ENCODE measurements at places on chromosomes 13 and 19.

GRCh38 chr13:76865109-76865508 is 21.1 kb downstream of the KCTD12 start:
- no peak for DNase-seq

- DNase-seq, result no peak
These were observed 108.3 kb upstream of the FRY start for GRCh38 chr13:31923134-31923763.

DNA sequence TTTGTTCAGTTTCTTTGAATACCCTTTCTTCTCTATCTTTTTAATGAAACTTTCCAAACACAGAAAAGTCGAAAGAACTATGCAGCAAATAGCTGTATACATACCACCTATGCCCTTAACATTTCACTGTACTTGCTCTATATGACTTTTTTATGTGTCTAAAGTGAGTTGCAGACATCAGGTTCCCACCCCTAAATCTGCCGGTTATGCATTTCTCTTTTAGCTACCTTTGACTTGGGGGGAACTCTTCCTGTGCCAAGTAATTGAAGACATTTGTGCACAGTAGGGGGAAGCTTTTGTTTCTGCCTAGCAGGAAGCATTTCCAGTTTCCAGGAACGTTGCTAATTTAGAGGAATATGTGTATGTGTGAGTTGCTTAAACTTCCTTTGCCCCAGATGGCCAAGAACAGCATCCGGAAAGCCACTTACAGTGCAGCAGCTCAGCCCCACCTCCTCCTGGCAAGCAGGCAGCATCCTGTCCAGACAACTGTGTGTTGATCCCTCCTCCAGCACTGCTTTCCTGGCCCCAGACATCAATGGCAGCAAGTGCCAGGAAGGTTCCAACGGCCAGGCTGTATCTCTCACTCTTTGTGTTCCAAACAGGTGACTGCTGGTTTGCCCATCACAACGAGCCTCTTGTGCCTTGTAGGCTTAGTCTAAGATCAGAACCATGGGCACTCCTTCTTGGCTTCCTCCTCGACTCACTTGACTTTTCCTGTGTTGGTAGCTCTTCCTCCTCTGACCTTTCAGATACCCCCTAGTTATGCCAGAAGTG is 14.7 kb upstream of the GRAMD1A start:
- no peak for DNase-seq

GRCh38 chr19:33075519-33075918 is 5.5 kb upstream of the GPATCH1 start:
- DNase-seq, result no peak

GRCh38 chr13:96637039-96637438 is 357.2 kb downstream of the OXGR1 start:
- DNase-seq, result no peak

GRCh38 chr19:4089400-4089908 is 22.8 kb upstream of the ZBTB7A start:
- no peak for DNase-seq

- DNase-seq, result peak; percentile 86
These were observed 15.0 kb downstream of the CIC start for GRCh38 chr19:42284066-42284501.

- peak; percentile 4 for DNase-seq
These were observed 94.7 kb downstream of the MIPEP start for GRCh38 chr13:23794267-23795161.

DNA sequence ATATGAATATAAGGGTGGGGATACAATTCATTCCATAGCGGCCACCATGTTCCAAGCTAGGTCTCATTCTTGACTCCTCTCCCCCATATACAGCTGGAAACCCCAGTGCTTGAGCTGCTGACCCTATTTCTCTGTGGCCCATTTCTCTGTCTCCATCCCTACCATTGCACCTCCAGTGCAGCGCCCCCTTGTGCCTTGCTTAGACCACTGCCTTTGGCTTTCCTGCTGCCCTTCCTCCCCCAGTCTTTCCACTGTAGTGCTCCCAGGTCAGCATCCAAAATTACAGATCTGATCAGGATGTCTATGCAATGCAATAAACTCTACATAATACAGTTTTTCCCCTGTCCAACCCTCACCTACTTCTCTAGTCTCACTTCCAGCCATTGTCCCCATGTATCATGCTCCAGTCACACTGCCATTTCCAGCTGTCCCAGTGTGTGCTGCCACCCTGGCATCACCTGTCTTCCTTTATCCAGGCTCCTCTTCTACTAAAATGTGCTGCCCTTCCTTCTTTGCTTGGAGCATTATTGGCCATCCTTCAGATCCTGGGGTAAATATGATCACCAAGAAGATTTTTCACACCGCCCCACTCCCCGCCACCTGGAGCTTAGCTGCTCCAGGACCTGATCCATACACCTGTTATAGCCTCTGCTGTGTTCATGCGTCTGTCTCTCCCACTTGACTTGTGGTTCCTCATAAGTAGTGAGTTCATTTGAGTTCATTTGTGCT is 199.4 kb upstream of the IPO5 start:
- no peak for DNase-seq

GRCh38 chr19:18203408-18203862 is 407 bp downstream of the RAB3A start:
- DNase-seq, result no peak

- no peak for DNase-seq
These were observed 181.3 kb downstream of the KDM4B start for GRCh38 chr19:5149932-5150901.

- DNase-seq, result no peak
These were observed 39.6 kb downstream of the ATP11A start for GRCh38 chr13:112729408-112729807.

DNA sequence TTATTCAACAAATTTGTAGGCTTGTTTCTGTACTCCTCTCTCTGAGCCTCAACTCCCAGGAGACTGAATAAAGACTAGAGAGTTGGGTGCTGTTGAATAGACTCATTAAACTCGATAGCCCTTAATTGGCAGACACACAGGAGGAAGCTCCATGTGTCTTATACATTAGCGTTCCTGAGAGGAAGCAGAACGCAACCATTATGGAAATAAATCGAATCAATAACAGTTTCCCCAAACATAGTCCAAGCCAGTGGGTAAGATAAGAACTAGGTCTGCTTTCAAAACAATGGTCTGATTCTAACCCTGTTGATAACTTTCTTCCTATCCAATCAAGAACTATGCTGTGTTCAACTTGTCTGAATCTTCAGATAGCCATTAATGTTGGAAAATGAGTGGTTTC is 118.1 kb upstream of the FNDC3A start:
- no peak for DNase-seq

GRCh38 chr19:7918615-7919421 is 1.3 kb upstream of the SNAPC2 start:
- DNase-seq, result no peak
